ENCODE measurements at places on chromosomes 16 and 17.

- no peak for DNase-seq
Measured at GRCh38 chr17:30091771-30092170, 24.8 kb upstream of the NSRP1 start.

DNA sequence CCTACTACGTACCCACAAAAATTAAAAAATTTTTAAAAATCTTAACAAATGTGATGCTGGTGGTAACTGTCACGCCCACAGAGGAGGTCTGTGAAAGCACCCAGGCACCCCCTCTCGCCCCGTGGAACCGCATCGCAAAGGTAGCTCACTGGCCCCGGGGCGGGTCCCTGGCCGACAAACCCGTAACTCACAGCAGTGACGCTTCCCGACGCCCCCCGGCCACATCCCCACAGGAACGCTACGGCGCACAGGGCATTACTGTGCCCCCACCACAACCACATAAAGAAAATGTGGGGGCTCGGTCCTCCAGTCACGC lies 366 bp downstream of the ANKS3 start:
- DNase-seq: no peak

- no peak for DNase-seq
Measured at GRCh38 chr16:30145657-30146056, 22.6 kb upstream of the MAPK3 start.

- peak; percentile 74 for DNase-seq
Measured at GRCh38 chr17:42937712-42938596, 26.3 kb downstream of the AARSD1 start.

GRCh38 chr16:88045820-88046303 lies 94.6 kb downstream of the BANP start:
- DNase-seq: no peak

DNA sequence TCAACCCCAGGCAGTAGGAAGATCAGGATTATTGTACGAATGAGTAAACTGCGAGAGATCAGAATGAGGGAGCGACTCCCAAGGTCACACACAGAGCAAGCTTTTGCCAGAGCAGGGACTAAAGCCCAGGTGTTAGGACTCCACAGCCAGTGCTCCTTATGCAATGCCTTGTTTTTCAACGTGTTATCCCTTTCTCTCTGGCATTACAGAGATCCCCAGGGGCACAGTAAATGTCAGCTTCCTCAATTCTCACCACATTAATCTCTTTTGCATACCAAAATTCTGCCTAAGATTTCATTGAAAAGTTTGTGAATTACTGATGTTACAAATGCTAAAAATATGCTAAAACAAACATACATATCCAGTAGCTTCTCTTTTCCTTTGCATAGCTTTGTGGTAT lies 68.1 kb upstream of the CES5A start:
- no peak for DNase-seq
